ENCODE measurements at places on chromosomes 11 and 22.

GRCh38 chr11:45142241-45143055 is 4.0 kb upstream of the PRDM11 start:
- no peak for DNase-seq

GRCh38 chr11:47570651-47571356 is 5.4 kb downstream of the PTPMT1 start:
- no peak for DNase-seq

DNA sequence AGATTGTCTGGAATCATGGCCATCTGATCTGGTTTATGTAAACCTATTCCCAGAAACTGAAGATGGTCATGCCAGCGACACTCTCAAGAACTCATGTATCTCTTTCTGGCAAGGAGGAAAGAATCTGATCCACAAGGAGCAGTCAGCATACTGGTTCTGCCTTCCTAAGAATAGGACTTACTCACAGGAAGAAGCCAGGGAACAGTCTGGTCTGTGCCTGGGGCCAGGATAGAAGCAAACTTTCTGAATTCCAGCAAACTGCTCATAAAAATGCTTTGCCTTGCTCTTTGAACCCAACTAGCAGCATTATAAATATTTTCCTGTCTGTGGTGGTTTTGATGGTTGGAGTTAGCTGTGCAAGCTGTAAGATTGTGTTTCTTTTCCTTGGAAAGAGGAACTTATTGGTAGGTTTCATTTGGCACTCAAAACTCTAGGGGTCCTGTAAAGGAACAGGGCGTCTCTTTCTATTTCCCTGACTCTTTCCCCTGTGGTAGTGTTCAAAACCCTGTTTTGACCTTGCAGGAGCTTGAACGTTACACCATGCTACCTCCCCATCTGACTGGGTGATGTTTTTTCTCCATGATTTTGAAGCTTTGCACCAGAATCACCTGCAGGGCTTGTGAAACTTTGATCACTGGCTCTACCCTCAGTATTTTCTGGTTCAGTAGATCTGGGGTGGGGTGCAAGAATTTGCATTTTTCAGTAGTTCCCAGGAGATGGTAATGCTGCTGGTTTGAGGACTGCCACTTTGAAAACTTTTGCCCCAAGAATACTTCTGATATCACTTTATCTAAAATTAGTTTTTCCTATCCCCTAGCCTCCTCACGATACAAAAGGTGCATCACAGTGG is 627.8 kb upstream of the ANO5 start:
- DNase-seq, result no peak

DNA sequence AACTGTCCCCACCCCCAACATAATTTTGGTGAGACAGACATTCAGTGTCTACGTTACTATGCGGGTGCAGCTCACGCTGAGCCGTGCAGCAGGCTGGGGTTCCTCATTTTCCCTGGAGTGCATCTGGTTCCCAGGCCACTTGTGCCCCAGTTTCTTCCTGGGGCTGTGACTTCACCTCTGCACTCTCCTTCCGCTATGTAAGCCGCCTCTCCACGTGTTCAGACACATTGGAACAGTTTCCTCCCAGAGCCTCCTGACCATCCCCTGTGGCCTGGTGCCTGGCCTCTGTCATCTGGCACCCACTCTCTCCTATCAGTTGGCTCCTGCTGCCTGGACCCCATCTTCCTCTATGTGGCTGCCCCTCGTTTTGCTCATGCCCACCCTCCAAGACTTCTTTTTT is 46.2 kb upstream of the A4GALT start:
- no peak for DNase-seq

GRCh38 chr11:74639533-74639932 is 47.2 kb downstream of the POLD3 start:
- DNase-seq, result no peak

All from NCI-H1694 treated with DMSO at 0.1 percent for 48 hours (cell line).